GM20000 (cell line): ENCODE measurements at places on chromosomes 6 and 20.

DNA sequence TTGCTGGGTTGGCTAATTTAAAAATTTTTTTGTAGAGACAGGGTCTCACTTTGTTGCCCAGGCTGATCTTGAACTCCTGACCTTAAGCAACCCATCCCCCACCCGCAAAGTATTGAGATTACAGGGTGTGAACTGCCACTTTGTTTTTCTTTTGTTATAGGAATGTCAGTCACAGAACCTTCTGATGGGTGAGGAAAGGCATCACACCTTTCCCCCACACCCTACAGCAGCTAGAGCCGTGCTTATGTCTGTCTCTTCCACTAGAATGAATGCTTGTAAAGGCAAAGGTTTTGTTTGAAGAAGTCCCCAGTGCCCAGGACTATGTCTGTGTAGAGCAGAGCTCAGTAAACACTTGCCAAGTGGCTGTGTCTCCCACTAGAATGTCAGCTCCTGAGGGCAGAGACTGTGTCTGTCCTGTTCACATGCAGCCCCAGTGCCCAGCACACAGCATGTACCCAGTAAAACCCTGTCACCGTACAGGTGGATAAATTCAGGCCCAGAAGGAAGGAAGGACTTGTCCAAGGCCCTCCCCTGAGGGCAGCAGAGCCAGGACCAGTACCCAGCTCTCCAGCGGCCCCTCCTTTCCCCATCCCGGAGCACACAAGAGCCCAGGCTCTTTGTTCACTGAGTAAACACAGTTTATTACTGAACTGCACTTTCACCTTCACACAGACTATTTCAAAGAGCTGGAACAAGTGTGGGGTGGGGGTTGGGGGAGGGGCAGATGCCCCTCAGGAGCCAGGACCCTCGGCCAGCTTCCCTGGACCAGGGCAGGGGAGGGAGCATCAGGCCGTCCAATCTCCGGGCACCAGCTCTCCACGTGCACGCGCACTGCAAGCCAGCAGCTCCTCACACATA, 26.4 kb downstream of the COX4I2 start:
- DNase-seq = no peak

- no peak for DNase-seq
Measured at GRCh38 chr20:32033316-32033715, 18.7 kb upstream of the HCK start.

- DNase-seq = no peak
Measured at GRCh38 chr6:91464201-91464600, 877.3 kb upstream of the MAP3K7 start.

DNA sequence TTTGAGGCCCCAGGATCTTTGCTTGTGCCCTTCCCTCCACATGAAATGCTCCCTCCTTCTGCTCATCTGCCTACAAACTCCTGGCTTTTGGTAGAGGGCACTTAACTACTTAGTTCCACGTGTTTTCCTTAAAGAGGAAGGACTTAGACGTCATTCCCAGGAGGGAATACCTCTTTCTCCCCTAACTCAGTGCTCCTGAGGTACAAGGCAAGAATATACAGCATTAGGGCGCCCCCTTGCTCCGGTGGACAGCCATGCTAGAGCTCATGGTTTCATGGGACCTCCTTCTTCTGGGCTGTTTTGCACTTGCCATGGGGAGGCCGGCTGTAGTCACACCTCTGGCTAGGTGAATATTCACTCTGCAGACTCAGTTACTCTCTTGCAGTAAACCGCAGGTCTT, 93.8 kb upstream of the LY86 start:
- DNase-seq = peak; percentile 72

DNA sequence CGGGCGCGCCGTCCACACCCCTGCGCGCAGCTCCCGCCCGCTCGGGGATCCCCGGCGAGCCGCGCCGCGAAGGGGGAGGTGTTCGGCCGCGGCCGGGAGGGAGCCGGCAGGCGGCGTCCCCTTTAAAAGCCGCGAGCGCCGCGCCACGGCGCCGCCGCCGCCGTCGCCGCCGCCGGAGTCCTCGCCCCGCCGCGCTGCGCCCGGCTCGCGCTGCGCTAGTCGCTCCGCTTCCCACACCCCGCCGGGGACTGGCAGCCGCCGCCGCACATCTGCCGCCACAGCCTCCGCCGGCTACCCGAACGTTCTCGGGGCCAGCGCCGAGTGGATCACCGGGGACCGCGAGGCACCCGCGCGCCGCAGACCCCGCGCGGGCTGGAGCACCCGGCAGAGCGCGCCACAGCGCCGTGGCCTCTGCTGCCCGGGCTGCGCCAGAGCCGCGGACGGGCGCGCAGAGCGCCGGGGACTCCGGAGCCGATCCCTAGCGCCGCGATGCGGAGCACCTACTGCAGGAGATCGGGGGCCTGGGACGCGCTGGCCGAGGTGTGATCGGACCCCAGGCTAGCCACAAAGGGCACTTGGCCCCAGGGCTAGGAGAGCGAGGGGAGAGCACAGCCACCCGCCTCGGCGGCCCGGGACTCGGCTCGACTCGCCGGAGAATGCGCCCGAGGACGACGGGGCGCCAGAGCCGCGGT, at the start of gene BMP2:
BMP2 (plus strand) TSS at position 151 of the 692 bp plus-strand sequence. CDS start 2,441 bp downstream, outside the sequence.
- peak; percentile 86 for DNase-seq

GRCh38 chr6:167226383-167226685, 64.8 kb upstream of the UNC93A start:
- no peak for DNase-seq

- DNase-seq = no peak
Measured at GRCh38 chr6:165658395-165659058, 4.5 kb downstream of the PDE10A start.

- no peak for DNase-seq
Measured at GRCh38 chr20:1338096-1338495, 9.2 kb upstream of the SDCBP2 start.

- no peak for DNase-seq
Measured at GRCh38 chr6:3140201-3140600, 17.1 kb downstream of the TUBB2A start.

- no peak for DNase-seq
Measured at GRCh38 chr20:32685541-32686529, 12.1 kb upstream of the C20orf203 start.

DNA sequence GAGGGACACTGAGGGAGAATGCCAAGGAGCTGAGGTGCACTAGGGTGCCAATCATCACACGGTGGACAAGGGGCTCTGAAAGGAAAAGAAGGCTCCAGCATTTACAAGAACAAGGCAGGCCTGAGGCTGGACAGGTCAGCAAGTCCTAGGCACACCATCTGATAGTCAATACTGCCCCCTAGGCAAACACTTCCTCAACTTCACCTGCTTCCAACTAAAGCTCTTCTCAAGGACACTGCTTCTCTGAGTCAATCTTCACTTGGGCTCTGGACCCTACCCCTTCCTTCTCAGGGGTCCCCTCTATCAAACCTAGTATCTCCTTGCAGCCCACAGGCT, 37.7 kb upstream of the SLC4A11 start:
- DNase-seq = peak; percentile 58

DNA sequence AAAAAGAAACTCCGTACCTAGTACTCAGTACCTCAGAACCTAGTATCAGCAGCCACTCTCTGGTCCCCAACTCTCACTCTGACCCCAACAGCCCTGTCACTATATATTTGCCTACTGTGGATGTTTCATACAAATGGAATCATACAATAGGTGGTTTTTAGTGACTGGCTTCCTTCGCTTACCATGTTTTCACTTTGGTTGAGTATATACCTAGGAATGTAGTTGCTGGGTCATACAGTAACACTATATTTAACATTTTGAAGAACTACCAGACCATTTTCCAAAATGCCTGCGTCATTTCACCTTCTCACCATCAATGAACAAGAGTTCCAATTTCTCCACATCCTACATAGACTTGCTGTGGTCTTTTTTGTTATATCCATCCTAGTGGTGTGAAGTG, 283.2 kb downstream of the GMDS start:
- DNase-seq = no peak

DNA sequence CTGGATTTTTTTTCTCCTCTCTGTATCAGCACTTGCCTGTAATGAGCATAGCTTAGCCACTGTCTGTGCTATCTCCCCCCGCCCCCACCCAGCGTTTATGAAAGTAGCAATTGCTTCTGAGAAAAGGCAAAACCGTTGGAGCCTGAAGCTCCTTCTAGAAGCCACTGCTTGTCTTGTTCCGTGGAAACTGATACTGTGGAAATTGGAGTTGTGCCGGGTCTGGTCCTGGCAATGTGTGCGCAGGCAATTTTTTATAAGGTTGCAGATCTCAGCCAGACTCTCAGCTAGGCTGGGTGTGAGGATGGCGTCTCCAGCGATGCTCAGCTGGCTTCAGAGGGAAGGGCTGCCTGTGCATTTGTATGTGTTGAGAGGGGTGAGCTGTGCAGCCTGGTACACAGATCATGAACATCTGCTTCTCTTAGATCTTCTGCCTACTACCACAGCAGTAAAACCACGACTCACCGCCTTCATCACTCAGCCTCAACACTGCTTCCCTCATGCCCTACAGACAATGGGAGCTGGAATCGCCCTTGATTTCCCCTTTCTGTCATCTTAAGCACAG, 72.4 kb upstream of the GTSF1L start:
- DNase-seq = no peak

- no peak for DNase-seq
Measured at GRCh38 chr20:31704225-31705119, 18.2 kb downstream of the BCL2L1 start.

DNA sequence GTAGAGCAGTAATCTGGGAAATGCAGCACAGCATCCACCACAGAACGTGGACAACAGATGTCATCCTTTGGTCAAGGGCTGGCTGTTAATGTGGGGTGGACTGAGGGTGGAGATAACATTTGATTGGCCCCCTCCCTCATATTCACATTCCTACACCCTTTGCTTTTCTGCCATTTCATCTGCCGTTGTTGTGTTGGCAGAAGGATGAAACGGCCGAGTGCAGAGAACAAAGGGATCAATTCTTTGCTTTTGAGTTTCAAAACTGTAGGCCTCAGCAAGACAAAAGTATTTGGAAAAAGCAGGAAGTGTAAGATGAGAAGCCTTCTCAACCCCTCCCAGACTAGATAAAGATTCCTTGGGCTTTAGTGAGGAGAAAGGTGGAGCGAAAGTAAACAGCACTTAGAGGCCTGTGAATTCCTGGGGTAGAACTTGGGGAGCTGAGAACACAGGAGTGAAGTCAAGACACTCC, 74.2 kb upstream of the PHIP start:
- DNase-seq = no peak
